Iris pigment epithelial cell (primary cell): ENCODE measurements at places on chromosomes 3 and 15.
A peak's percentile ranks its signal among the peaks of the same experiment; 100 is the strongest.

DNA sequence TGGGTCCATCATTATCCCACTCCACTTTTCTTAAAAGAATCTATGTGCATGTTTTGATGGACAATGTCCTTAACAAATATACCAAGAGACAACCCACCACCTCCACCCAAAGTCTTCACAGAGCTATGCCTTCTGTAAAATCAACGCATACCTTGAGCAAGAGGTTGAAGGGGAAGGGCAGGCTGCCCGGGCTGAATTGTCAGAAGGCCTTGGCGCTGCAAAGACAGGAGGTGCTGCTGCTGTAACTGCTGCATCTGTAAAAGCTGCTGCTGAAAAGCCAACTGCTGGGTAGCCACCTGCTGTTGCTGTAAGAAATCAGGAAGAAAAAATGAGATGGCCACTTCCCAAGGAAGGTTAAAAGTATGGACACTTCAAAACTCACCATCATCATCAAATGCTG, 536.7 kb downstream of the FOXP1 start:
- no peak for DNase-seq

GRCh38 chr15:35505809-35506208, 40.2 kb downstream of the DPH6 start:
- DNase-seq = no peak

DNA sequence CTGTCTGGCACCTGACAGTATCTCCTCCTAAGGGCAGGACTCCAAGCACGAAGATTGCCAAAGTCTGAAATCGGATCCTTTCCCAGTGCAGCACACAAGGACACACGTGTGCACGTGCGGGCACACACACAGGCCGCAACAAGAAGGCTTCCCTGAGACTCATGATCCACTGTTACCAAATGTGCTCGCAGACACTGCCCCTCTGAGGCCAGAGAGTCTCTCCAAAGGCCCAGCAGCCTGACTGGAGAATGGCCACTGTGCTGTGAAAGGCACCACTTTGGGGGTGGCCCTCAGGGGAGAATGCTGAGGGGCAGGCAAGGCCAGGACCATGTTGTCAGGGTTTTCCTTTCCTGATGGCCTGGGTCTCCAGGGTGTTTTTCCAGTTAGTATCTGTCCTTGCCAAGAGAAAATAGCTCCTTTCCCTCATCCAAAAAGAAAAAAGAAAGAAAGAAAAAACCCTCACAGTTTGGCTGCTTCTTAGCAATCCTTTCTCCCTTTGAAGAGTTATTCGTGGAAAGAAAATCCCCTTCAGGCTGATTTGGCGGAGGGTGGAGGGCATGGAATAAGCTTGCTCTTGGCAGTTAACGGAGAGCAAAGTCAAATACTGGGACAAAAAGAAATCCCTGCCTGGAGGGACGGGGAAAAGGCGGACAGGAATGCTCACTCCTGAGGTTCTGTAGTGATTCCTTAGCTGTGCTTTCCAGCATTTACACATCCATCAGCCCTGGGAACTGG, 112.2 kb upstream of the ETV5 start:
- DNase-seq = no peak

DNA sequence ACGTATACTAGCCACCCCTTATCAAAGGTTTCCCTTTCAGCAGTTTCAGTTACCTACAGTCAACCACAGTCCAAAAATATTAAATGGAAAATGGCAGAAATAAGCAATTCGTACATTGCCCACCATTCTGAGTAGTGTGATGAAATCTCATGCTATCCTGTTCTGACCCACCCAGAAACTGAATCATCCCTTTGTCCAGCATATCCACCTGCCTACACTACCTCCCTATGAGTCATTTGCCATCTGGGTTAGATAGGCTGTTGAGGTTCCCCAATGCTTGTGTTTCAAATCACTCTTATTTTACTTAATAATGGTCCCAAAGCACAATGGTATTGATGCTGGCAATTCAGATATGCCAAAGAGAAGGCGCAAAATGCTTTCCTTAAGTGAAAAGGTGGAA, 15.3 kb upstream of the PHC3 start:
- DNase-seq = peak; percentile 22

DNA sequence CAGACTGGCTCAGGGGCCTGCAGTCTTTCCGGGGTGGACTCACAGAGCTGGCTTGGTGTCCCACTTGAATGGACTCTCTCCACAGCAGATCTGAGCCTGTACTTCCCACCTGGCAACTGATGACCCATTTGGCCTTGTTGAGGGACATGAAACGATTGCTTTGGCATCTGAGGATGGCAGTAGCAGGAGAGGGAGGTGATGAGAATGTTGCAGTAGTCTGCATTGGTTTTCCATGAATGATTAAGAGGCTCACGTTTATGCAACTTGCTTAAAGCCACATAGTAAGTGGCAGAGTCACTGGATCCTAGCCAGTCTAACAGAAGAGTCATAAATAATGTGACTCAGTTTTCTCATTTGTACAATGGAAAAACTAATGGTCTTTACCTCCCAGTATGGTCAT, 21.9 kb downstream of the IL20RB start:
- DNase-seq = peak; percentile 34

- no peak for DNase-seq
These were observed 92.2 kb downstream of the ST6GAL1 start for GRCh38 chr3:187022403-187023029.

DNA sequence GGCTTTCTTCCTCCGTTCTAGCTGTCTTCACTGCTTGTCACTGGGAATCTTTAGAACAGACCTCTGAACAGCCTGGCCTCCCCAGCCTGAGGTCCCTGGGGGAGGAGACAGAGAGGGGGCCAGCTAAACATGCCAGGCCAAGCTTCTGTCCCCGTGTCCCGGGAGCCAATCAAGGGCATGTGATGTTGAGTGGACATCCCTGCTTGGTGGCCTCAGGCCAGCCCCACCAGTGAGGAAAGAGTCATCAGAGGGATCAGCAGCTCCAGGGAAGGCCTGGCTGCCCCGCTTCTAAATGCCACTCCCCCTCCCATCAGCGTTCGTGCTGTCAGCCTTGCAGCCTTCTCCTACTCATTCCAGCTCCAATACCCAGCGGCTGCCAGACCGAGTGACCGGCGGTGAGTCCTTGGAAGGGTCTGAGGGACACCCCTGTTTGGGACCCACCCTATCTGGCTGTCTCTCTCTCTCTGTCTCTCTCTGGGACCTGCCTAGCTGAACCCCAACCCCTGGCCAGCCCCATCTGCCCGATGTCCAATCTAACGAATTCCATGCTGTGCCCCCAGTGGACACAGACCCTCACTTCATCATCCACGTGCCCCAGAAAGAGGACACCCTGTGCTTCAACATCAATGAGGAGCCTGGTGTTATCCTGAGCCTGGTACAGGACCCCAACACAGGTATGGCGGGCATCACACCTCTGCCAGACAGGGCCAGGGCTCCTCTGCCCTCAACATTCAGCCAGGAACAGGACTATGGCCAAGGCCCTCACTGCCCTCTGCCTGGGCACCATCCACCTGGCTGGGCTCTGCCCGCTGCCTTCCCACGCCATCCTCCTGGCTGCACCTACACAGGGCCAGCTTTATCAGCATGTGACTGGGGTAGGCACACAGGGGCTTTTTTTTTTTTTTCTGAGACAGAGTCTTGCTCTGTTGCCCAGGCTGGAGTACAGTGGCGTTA, 6.6 kb upstream of the ITIH3 start:
- no peak for DNase-seq

GRCh38 chr15:67887776-67888175, 47.9 kb upstream of the RNU6-1 start:
- no peak for DNase-seq

GRCh38 chr3:43221076-43221475, 65.3 kb upstream of the SNRK start:
- DNase-seq = peak; percentile 55

DNA sequence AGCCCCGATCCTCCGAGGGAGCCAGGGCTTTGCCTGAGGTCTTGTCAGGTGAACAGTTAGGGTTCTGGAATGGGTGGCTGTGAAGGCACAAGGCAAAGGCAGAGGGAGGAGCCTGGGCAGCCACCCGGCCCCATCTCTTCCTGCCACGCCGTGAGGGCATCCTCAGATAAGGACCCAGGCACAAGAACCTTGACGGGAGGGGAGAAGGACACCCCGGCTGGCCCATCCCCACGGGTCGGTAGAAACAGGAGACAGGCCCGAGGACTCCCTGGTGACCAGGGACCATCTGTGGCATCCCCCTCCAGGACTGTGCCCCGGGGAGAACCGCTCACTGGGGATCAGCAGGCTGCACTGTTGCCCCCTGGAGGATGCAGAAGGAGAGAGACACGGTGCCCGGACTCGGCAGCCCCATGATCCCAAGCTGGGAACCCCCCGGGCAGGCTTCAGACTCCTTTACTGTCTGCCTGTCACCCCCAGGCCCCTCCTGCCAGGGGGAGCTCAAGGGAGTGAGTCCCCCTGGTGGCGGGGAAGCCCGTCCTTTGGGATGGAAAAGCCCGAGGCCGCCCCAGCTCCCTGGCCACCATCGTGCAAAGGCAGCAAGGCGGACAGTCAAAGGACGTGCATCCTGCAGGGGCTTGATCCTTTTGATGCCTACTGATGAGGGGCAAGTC, 12.3 kb upstream of the PCSK6 start:
- DNase-seq = no peak

GRCh38 chr3:126381966-126382365, 12.7 kb upstream of the CFAP100 start:
- DNase-seq = no peak

DNA sequence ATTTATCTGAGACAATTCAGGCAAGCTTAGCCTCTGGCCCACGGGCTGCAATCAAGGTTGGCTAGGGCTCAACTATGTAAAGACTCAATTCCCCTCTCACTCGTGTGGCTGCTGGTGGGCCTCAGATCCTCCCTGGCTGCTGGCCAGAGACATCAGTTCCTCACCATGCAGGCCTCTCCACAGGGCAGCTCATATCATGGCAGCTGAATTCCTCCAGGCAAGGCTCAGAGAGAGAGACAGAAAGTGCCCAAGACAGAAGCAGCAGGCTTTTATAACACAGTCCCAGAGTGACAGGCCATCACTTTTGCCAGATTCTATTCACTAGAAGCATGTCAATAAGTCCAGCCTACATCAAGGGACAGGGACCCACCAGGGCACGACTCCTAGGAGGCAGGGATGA, 63.2 kb downstream of the XXYLT1 start:
- DNase-seq = no peak

- DNase-seq = no peak
These were observed 17.8 kb downstream of the SPTBN5 start for GRCh38 chr15:41876007-41876406.

DNA sequence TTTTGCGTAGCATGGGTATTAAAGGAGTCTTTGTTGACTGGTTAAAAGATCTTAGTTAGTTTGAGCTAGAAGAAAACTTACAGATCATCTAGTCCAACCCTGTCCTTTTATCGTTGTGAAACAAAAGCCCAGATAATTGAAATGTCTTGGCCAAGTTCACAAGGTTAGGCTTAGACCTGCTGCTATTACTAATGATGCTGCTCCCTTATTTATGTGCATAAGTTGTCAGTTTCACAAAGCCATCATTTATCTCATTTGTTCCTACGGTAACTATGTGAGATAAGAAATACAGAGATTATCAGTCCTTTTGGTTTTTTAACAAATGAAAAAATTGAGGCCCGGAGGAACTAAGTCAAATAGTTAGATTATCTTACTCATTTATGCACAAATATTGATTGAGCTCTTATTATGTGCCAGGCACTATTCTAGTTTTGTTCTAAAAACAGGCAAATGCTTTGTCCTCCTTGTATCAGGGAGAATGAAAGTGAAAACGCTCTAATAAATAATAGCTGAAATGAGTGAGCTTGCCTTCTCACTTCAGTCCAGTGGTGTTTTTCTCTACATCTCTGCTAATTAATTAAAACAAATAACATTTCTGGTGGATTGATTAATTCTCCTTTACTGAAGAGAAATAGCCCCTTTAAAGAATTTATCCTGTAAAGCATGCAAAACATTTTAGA, 49.1 kb upstream of the TPRG1 start:
- no peak for DNase-seq

DNA sequence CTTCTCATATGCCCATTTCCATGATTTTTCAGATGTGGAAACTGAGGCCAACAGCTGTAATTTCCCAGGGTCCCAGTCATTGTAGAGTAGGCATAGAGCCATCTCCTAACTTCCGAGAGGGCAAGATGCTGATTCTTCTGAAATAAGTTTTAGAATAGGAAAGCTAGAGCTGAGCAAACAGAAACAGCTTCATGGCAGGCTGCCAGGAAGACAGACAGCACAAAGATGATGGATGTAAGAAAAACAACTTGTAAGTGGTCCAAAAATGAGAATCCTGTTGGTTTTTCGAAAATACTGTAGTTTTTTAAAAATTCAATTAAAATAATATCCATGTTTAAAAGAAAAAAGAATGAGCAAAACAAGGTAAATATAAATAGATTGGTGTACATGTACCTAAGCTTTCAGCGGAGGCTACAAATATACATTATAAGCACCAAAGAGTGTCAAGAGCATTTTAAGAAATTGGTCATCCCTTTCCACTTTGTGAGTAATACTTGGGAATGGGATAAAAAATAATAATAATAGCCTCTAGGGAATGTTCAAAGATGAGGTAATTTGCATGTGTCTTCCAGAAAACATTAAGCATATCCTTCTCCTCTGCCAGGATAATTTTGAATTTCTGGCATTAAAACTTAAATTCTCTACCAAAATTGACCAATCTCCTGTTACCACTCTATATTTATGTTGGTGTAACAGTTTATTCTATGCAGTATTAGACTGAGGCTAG, 406.6 kb downstream of the MECOM start:
- DNase-seq = no peak

DNA sequence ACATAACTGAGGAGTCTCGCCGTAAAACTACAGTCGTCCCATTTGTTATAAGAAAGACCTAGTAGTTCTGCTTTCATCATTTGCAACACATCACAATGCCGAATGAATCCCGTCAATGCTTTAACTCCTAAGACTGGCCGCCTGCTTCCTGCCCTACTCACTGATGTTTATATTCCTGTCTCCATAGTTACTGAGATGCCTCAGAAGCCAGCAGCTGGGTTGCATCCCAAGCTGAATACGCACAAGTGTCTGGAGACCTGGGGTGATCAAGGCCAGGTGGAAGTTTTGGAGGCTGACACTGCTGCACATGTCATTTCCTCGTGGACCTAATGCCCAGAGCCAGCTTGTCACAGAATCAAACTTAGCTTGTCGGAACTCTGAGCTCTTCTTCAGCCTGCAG, 95.2 kb upstream of the UBE2E1 start:
- DNase-seq = peak; percentile 88

DNA sequence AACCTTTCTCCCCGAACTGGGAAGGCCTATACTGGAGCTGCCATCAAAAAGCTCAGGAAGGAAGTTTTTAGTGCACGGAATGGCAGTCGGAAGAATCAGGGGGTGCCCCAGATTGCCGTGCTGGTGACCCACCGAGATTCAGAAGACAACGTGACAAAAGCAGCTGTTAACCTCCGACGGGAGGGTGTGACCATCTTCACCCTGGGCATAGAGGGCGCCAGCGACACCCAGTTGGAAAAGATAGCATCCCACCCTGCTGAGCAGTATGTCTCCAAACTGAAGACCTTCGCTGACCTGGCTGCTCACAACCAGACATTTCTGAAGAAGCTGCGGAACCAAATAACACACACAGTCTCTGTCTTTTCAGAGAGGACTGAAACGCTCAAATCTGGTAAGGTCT, 48.2 kb downstream of the COL6A6 start:
- DNase-seq = no peak

- peak; percentile 85 for DNase-seq
These were observed 6.6 kb upstream of the RAB11A start for GRCh38 chr15:65862682-65863081.

GRCh38 chr3:27224197-27224596, 145.0 kb downstream of the NEK10 start:
- peak; percentile 47 for DNase-seq

GRCh38 chr15:26298659-26299170, 435.6 kb upstream of the ATP10A start:
- DNase-seq = no peak
